Camera-type eye (tissue), 1 donor: ENCODE measurements at places on chromosomes 11 and 22. TPM values are rescaled to one million over a fixed set of nuclear protein-coding genes. Genes with fewer than 3 reads are reported as not detected.

The OR2D3 gene
- not detected for total RNA-seq

The MMP27 gene
- total RNA-seq, result 1.2 TPM

The SLC22A6 gene
- total RNA-seq, result 0.88 TPM

The BANF1 gene
- total RNA-seq, result 17.2 TPM

The LYVE1 gene
- 17.8 TPM for total RNA-seq
